Hippocampal formation (tissue), 2 donors: ENCODE measurements at places on chromosomes 7 and 10.

- DNase-seq, result no peak
These were observed 12.0 kb upstream of the TMEM213 start for GRCh38 chr7:138785587-138786437.

- DNase-seq, result no peak
These were observed 151.6 kb upstream of the UNC5B start for GRCh38 chr10:71060476-71061426.

GRCh38 chr10:16854623-16855022 lies 37.4 kb upstream of the RSU1 start:
- DNase-seq, result no peak

DNA sequence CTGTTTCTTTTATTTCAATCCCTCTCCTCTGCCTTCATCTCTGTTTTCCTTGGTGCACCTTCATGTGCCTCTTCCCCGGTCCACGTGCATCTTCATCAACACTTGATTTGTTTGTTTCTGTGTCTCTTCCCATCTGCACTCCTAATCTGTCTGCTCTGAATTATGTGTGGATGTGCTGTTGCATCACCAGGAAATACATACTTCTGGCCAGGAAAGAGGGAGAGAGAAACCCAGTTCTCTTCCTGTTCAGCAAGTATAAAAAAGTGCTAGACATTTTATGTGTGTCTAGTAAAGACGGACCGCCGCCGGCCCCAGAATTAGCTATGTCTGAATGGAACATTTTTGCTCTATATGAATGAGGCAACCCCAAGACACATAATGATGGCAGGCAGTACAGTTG lies 93.8 kb downstream of the CALD1 start:
- DNase-seq, result no peak

DNA sequence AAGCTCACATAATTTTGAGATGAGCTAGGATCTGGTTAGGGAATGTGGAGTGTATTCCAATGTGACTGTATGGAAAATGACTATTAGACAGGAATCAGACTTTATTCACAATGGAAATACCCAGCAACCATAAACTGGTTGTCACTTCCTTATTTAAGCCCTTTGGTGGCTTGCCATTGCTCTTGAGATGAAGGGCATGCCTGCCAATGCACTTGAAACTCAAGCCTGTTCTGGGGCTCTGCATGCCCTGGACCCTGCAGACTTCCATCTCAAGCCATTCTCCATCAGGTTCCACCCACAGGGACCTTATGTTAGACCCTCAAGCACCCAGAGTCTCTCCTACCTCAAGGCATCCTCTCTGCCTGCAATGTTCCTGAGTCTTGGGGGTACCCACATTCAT lies 145.5 kb downstream of the MPP7 start:
- no peak for DNase-seq
